ENCODE measurements at places on chromosomes 11 and 22.

GRCh38 chr11:19084661-19085315 lies 24.3 kb upstream of the MRGPRX2 start:
- no peak for DNase-seq

GRCh38 chr11:132134322-132134721 lies 763.9 kb downstream of the NTM start:
- no peak for DNase-seq

DNA sequence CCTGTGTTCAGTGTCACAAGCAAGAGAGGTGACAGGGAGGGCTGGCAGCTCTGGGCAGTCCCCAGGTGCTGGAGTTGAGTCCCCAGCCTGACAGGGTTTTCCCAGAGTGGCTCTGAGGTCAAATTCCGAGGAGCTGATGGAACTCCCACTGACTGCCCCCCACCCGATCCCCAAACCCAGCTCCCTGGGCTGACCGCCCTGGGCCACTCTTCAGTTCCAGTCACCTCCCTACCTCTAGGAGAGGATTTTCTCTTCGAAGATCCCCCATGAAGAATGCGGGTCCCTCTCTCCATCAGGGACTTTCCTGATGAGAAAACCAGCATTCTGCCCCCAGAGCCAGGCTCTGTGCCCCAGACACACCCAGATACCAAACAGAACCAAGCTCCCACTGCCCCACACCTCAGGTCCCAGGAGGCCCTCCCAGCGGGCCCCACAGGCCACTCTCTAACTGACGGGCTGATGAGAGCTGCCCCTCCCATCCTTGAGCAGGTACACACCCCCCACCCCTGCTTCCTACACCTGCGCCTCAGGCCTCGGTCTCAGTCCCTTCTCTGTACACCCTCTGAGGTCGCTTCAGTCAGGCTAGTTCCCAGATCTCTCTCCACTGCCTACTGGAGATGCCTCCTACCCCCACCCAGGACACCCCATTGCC lies 12.1 kb upstream of the RAC2 start:
- no peak for DNase-seq

DNA sequence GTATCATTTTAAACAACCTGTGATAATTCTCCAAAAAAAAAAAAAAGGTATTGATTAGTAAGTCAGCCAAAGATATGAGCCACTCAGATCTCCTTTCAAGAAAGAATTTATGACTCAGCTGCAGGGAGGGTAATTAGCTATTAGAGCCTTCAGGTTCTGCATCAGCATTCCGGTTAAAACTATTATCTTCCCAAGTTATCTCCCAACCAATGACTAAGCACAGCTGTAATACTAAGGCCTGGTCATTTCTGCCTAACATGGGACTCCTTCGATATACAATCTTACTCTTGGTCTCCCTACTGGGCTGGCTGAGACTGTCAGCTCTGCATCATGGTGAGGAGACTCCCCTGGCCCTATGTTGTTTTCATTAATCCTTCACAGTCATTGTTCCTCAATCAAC lies 60.4 kb downstream of the SBF2 start:
- no peak for DNase-seq

- peak; percentile 66 for DNase-seq
Observed at GRCh38 chr22:46046299-46046685, 69.3 kb upstream of the WNT7B start.

DNA sequence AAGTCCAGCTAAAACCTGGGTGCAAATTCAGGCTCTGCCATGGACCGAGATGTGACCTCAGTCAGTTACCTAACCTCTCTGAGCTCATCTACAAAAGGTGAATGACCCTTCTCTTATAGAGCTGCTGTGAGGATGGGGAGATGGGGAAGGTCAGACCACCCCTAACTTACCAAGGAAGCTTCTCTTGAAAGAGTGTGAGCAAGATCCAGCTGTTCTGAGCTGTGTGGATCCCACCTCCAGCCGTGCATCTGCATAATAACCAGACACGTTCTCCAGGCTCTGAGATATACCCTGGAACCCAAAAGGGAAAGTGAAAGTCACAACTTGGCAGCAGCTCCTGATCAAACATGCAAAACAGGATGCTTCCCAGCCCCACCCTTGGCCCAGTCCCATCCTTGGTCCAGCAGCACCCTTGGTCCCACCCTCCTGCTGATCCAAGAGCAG lies at the start of gene APOL3:
Gene APOL3, minus strand, starts transcription at position 257 of the 444 bp plus-strand sequence. CDS start 11,700 bp downstream, outside the sequence.
- DNase-seq: peak; percentile 90

GRCh38 chr22:27576815-27577573 lies 224.6 kb downstream of the MN1 start:
- DNase-seq: peak; percentile 86

DNA sequence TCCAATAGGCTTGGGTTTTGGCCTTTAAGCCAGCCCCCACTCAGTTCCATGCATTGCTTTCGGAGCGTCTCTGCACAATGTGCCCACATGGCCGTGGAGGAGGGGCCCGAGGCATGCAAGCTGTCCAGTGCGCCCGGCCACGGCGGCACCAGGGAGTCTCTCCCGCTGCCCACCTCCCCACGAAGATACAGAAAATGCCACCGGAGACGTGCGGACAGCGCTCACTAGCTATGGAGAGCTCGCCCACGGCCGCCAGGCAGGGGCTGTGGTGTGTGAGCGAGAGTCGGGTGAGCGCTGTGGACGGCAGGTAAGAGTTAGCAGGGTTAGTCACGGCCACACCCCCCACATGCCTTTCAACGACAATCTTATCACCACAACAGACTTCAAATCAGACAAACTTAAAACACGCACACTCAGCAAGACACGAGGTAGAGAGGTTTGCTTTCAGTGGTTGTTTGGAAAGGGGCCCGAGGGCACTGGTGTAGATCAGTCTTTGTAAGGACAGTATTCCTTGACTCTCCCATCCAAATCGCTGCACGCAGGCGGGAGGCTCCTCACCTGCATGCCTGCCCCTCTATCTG lies 18.7 kb upstream of the BID start:
- no peak for DNase-seq

DNA sequence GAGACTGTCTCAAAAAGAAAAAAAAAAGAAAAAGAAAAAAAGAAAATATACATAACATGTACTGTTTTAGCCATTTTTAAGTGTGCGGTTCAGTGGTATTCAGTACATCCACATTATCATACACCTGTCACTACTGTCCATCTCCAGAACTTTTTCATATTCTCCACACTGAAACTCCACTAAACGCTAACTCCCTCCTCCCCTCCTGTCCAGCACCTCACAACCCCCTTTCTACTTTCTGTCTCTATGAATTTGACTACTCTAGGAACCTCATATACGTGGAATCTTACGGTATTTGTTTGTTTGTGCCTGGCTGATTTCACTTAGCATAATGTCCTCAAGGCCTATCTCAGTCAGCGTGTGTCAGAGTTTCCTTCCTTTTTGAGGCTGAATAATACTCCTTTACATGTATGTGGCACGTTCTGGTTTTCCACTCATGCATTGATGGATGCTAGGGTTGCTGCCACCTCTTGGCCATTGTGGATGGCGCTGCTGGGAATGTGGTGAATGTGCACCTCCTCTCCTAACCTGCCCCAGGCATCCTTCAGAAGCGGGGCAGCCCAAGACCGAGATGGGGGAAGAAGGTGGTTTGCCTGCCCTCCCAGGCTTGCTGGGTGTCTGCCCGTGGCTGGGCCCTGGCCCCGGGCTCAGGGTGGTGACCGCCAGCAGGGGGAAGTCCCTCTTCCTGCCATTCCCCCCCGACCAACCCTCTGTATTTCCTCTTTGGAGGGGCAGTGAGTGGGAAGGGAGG lies 60.5 kb downstream of the BCR start:
- DNase-seq: no peak

DNA sequence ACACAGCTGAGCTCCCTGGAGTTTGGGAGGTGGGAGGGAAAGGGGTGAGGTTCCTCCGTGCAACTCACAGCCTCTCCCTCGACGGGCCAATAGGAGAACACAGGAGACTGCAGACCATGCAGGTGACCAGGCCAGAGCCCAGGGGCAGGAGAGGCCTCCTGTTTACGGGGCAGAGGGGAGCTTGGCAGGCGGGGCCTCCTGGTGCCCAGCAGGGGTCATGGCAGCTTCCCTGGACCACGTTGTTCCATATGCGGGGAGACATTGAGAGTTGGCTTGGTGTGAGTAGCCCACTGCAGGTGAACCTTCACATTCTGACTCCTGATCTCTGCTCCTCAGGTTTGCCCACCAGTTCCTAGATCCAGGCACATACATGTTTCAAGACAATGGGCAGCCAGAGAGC lies 19.3 kb upstream of the XKR3 start:
- DNase-seq: no peak

GRCh38 chr22:46297151-46297812 lies 612 bp downstream of the GTSE1 start:
- DNase-seq: no peak

DNA sequence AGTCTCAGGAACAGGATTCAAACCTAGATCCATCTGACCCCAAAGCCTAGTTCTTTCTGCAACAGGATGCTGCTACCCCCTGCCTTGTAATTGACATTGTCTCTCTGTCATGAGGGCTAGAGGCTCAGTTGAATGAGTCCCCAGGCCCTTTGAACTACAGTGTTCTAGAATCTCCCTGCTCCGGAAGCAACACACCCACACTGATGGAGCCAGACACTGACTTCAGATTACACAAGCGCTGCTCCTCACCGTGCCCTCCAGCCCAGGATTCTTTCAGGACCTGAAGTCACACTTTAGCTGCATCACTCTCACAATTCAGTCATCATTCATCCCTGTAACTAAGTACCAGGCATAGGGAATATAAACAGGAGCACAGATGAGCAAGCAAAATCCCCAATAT lies 69.6 kb downstream of the RAB30 start:
- DNase-seq: no peak

GRCh38 chr11:122556605-122557004 lies 98.9 kb upstream of the UBASH3B start:
- no peak for DNase-seq

DNA sequence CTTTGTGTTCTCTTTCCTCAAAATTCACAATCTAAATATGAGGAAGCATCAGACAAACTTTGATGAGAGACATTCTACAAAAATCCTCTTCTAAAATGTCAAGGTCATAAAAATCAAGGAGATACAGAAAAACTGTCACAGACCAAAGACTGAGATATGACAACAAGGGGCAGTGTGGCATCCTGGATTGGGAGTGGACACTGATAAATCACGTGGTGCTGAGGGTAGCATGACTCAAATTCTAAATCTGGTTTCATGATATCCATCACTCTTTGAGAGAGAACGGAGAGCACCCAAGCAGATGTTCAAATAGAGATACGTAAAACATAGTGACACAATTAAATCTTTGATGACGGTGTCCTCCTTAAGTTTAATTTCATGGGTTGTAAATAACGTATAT lies 13.0 kb upstream of the CARD18 start:
- DNase-seq: no peak

DNA sequence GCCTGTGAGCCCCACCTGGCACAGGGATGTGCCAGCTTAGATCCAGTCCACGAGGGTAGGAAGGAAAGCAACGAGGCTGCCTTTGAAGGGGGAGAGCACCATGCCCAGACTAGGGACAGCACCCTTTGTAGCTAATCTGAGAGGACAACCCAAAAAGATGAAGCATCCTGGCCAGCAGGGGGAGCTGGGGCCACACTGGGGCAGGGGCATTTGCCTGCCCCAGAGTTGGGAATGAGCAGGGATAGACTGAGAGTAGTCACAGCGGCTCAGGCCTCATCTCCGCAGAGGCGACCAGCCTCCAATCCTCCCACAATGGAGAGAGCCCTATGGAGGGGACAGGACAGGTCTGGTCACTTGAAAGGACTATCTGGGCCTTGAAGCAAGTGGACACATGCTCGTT lies 16.4 kb downstream of the LMO1 start:
- no peak for DNase-seq

- peak; percentile 82 for DNase-seq
Observed at GRCh38 chr11:111327908-111328624, 29.7 kb downstream of the POU2AF3 start.

GRCh38 chr11:57626895-57627294 lies 22.8 kb downstream of the YPEL4 start:
- no peak for DNase-seq

GRCh38 chr22:42283278-42284201 lies 13.1 kb upstream of the TCF20 start:
- no peak for DNase-seq

DNA sequence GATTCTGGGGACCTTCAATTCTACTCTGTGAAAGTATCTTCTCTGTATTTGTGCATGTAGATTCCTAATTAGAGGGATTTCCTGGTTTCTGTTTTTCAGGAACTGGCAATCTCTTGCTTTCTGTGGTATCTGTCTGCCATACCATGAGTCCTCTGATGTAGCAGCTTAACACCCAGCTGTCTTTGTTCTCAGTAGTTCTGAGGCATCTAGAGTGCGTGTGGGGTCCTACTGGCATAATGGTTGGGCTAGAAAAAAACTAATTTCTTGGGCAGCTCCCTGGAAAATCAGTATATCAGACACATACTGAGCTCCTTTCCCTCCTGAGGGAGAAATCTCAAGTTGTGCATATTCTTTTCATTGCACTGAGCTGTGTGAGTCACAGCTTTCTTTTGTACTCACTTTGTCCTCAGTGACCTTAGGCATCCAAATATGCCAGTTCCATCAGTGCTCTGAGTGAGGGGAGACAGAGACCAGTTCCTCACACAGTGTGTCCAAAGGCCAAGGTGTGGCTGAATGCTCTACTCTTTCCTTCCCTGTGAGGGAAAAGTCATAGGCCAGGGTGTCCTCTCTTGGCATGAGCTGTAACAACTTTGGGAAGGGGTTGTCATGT lies 35.5 kb upstream of the SLC22A24 start:
- no peak for DNase-seq

DNA sequence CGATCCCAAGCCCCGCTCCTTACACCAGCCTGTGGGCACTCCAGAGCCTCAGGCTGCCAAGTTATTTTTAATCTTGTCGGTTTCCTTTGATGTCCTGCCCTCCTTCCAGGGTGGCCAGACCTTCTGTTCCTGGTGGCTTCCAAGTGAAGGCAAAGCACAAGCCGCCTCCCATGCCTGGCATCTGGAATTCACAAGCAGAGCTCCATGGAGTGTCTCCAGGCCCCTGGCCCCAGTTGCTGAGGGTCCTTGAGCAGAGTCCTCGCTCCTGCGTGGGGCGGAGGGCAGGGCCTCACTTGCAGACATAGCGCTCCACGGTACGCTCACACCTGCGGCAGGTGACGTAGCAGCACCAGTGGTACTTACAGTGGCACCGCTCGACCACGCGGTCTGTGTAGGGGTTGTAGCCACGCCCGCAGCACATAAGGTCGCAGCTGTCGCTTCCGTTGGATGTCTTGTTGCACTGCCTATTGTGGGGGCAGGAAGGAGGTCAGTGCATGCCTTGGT lies 19.5 kb downstream of the WNT11 start:
- no peak for DNase-seq

- no peak for DNase-seq
Observed at GRCh38 chr22:26846645-26847044, 189.3 kb downstream of the MIAT start.
